IPS-NIHi11 (cell line): ENCODE measurements at places on chromosomes 4 and X.

DNA sequence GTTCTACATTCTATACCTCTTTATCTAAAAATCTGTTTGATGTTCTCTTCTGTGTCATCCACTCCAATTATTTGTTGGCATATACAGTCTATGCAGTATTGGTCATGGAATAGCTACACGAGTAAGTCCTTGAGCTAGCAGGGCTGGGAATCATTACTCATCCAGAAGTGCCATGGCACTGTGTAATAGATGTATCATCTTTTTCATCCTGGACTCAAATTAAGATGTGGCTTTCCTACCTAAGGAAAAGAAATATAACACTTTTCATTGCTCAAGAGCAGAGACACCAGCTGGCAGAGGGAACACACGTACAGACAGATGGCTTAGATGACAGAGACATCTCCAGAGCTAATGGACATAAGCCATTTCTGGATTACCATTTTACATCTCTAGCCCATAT, 159.8 kb downstream of the FAM13A start:
- no peak for DNase-seq

- no peak for DNase-seq
These were observed 127.8 kb upstream of the TBL1X start for GRCh38 chrX:9337046-9337445.

- no peak for DNase-seq
These were observed 36.1 kb downstream of the HEPH start for GRCh38 chrX:66200050-66200664.

DNA sequence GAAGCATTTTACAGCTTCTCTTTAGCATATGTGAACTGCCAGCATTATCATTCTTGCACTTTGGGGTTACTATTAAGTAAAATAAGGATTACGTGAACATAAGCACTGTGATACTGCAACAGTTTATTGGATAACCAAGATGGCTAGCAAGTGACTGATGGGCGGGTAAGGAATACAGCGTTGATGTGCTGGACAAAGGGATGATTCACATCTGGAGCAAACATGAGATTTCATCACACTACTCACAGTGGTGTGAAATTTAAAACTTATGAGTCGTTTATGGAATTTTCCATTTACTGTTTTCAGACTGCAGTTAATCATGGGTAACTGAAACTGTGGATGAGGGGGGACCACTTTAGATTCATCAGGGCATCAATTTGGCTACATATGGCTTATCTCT, 16.0 kb downstream of the NBDY start:
- DNase-seq, result no peak

DNA sequence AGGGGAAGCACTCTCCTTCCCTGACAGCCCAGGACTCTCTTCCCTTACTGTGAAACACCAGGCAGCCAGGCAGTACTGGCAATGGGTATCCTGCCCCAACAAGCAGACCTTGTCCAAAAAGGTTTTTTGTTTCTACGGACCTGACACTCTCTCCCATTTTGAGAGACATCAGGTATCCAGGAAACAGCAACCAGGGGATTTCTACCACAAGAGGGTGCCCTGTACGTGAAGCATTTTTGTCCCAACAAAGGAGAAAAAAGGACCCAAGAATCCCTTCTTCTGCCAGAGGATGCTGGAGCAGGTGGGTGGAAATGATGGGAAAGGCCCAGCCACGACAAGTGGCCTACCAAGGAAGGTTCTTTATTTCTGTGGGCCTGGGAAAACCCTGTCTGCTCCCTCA, 65.7 kb upstream of the FGF13 start:
- DNase-seq, result peak; percentile 8

GRCh38 chr4:3704669-3705068, 61.5 kb upstream of the ADRA2C start:
- DNase-seq, result no peak

GRCh38 chr4:7722766-7723387, 216.8 kb downstream of the AFAP1 start:
- DNase-seq, result no peak

DNA sequence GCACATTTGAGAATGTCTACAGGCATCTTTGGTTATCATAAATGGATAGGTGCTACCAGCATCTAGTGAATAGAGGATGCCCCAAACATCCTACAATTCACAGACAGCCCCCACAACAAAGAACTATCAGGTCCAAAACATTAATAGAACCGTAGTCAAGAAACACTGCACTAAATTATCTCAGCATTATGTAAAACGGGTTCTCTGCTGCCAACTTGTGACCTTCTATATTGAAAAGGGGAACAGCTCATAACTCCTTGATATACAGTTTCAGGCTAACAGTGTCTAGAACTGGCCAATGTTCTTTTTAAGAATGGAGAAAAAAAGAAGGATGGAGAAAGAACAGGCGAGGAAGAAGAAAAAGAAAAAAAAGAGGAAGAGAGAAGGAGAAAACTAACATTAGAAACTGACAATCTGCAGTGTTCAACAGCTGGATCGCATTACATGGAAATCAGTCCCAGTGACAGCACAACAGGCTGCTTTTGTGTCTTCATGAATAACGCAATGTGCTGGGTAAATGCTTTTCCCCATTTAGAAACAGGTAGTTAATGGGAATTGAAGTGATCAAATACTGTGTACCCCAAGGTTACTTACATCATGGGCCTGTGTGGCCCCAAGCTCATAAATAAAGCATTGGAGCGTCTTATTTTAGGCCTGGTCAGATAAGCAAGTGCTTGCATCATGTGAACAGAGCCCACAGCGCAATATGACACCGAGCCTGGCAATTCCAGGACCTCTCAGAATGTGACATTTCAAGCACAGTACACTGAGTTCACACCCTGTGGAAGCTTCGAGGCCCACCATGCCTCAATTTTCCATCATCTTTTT, 339.5 kb downstream of the DHX15 start:
- no peak for DNase-seq

DNA sequence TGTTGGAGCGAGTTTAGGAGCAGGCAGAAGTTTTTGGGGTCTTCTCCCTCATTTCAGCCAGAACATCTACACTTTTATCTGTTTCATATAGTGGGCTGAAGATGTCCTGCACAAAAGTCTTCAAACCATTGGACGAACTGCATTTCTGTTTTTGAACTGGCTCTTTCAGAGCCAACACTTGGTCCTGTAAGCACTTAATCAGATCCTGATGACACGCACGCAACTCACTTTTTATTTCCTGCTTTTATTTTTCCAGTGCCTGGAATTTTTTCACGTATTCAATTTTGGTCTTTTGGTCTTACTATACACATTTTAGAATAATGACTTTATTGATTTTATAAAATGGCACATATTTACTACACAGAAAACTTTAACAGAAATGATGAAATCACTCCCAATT, 40.2 kb upstream of the NKX3-2 start:
- DNase-seq, result no peak

DNA sequence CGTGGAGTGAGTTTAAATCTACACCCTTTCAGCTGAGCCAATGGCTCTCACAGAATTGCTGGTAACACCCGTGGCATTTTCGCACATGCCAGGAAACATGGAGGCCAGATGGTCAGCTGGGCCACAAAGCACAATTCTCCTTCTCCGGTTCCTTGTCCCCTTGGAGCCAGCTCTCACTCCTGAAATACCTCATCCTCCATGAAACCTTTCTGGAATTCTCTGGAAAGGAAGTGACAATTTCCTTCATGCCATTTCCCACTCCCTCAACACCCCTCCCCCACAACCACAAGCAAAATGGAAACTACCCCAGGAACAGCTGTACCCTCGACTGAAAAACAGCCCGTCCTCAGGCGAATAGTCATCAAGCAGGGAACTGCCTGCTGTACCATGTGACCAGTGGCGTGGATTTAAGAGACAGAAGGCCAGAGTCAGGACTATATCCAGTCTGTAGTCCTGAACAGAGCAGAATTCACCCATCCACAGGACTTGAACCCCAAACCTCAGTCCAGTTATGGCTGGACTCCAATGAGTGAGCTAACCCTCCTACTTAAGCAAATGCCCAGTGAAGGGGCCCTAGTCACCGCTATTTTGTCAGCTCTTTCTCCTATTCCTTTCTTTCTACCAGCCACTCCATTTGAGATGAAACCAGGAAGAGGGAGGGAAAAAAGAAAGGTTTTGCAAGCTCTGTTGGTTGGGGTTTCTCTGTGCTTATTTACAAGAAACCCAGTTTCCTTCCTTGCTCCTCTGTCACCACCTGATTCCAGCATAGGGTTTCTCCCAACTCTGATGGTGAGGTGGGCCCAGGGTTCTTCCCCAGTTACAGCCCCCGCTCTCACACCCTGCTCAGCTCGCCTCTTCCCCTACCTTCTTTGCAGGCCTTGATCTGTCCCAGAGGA, 24.5 kb downstream of the ELF4 start:
- DNase-seq, result no peak

DNA sequence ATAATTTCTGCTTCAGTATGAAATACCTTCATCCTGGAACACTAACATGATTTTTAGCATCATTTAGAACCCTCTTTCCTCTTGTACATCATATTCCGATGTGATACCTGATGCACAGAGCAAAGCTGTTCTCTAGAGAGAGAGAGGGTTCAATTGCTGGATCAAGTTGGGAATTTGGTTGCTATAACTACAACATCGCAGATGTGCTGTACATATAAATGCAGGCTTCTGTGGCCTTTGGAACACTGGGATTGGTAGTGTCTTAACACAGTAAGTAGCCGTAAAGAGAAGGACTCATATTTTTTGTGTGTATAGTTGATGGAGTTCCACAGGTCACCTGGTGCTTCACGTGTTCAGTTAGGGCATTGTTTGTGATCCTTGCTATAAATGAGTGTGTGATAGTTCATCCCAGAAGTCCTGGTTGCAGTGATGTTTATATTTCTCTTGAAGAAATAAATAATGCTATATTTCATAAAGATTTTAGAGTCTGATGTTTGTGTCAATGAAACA, 119.2 kb downstream of the RAPGEF2 start:
- DNase-seq, result no peak

DNA sequence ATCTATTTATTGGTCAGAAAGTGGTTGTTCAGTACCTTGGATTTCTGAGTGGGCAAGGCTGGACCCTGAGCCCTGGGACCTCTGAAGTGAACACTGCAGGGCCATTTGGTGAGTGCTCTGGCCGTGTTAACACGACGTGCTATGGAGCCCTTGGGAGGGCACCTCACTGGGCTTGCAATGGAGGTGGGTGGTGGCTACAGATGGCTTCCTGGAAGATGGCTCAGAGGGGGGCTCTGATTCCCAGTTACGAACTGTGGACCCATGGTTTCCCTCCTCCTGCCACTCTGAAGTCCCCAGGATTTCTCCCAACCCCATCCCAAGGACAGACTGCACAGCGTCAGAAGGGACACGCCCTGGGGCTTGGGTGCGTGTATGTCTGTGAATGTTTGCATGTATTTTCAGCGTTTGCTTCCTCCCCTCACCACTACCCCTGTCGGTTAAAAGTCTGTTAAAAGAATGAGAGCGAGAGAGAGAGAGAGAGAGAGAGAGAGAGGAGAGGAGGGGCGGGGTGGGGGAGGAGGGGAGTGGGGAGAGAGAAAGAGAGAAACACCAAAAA, 3.7 kb upstream of the RHOH start:
- DNase-seq, result no peak

DNA sequence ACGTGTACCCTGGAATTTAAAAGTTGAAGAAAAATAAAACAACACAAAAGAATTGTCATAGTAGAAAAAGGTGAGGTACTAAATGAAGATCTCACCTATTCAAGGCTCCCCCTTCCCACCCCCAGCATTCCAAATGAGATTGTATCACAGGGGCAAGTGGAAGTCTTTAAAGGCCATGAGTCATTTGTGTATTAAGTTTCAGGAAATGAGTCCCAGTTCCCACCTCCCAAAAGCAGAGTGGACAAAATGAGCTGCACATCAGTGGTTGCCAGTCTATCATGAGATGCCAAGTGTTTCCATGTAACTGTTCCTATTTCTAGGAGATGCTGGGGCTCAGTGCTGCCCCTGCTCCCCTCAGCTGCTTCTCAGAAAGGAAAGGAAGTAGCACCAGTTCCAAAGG, 20.1 kb downstream of the ARHGEF9 start:
- DNase-seq, result no peak

DNA sequence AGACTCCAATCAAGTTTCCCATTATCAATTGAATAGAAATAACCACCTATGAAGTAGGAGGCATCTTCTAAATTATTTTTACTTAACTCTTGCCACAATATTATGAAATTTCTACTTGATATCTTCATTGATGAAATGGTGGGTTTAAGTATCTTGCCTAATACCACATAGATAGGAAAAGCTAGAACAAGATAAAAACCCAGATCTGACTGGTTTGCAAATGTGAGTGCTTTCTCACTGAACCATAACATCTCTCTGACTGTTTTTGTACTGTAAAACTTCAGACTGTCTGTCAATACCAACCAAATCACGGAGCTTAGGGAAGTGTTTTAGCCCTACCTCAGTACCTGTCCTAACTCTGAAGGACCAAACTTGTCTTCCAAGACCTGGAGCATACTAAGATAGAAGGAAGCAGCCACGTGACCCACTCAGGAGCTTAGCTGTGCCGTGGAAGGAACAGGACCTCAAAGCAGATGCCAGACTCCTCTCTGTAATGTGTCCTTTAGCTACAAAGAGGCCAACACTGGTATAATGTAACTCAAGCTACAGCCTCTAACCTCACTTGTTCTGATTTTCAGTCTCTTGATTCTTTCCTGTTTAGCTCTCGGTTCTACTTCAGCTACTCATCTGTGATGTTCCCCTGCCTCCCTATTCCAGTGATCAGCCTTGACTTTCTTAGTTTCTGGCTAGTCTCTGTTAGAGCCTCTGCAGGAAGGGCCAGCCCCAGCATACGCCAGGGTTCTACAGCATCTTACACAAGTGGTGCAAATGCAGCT, 84.4 kb downstream of the LRP2BP start:
- no peak for DNase-seq

- DNase-seq, result no peak
These were observed 9.2 kb upstream of the MAML3 start for GRCh38 chr4:140163029-140163810.

DNA sequence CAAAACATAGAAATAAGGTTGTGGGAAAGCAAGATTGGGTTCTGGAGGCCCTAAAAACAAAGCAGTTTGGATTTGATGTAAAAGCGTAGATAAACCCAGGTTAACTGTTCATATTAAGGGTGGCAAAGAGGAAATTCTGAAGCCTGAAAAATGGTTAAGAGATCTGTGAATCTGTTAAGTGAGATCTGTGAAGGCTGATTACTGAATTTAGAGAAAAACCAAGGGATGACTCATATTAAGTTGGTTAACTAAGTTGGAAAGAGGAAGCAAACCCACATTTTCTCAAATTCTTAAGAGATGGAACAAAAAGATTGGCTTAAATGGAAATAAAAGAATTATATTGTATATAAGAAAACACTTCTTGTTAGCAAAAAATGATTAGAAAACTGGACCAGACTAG, 22.8 kb downstream of the GPAT3 start:
- DNase-seq, result no peak

- no peak for DNase-seq
These were observed 416.6 kb upstream of the MAGEB18 start for GRCh38 chrX:25721564-25721963.

DNA sequence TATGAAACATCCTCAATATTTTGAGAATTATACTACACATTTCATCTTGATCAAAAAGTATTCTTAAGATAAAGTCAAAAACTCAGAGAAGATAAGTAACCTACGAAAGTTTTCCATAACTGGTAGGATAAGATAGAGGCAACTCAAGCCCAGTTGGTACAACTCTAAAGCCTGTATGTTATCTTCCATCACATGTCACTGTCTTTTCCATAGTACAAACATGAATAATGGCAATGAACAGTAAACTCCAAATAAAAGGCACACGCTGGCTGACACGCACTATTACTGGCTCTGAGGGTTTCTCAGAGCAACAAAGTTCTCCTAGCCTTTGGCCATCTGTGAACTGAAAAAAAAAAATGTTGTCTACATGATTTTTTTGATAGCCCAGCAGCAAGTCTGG, 27.2 kb downstream of the LIN54 start:
- no peak for DNase-seq
